Heart left ventricle (tissue), 16 donors: ENCODE measurements at places on chromosomes 16 and 17.

- no peak for DNase-seq
Measured at GRCh38 chr17:61160204-61160603, 239.4 kb upstream of the TBX2 start.

- no peak for DNase-seq
Measured at GRCh38 chr17:3799181-3799945, 1.6 kb downstream of the ITGAE start.

- no peak for DNase-seq
Measured at GRCh38 chr16:14448879-14449278, 181.2 kb downstream of the PARN start.

DNA sequence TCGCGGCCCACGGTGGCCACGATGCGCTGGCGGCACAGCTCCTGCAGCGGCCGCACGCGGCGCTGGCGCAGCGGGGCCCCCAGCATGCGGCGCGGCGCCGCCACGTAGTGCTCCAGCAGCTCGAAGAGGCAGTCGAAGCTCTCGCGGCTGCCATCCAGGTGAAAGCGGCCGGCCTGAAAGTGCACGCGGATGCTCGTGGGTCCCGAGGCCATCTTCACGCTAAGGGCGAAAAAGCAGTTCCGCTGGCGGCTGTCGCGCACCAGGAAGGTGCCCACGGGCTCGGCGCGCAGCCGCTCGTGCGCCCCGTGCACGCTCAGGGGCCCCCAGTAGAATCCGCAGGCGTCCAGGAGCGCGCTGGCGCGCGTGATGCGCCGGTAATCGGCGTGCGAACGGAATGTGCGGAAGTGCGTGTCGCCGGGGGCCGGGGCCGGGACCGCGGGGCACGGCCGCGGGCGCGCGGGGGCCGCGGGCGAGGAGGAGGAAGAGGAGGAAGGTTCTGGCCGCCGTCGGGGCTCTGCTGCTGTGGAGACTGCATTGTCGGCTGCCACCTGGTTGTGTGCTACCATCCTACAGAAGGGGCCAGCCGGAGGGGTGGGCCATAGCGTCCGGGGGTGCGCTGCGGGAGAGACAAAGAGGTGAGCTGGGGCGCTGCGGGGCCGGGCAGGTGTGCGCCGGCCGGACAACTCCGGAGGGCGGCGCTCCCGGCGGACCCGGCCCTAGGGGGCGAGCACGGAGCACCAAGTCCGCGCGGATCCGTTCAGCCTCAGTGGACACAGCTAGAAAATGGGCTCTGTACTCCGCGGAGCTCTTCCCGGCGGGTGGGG lies 879 bp downstream of the SOCS1 start:
- DNase-seq: peak; percentile 48

DNA sequence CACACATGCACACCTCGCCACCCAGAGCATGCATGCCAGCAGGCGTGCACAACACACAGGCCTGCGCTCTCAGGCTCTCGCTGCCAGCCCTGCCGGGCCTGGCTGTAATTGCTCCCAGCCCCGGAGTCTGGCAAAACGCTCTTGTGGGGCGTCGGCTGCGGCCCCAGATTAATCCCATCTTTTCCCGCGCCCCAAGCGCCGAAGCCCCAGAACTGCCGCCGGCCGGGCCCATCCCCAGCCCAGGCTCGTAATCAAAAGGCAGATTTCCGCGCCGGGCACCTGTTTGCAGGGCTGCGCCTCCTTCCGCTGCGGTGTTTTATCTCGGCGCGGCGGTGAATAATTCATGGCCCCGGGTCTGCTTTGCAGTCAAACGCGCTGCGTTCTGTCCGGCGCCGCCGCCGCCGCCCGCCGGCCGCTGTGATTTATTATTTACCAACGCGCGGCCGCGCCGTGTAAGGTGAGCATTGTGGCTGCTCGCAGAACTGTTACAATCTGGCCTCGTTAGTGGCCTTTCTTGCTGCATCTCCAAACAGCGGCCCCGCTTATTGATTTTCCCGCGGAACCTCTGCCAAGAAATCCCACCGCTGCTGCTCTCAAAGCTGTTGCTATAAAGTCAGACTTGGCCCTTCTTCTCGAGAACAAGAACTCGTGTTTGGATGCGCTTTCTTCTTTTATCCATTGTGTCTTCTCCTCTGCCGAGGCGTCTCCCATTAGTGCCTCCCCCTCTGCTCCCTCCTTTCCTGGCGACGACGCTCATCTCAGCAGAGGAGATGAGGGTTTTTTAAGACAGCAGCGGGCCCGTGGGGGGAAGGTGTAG lies 126.1 kb downstream of the IRX5 start:
- DNase-seq: no peak

DNA sequence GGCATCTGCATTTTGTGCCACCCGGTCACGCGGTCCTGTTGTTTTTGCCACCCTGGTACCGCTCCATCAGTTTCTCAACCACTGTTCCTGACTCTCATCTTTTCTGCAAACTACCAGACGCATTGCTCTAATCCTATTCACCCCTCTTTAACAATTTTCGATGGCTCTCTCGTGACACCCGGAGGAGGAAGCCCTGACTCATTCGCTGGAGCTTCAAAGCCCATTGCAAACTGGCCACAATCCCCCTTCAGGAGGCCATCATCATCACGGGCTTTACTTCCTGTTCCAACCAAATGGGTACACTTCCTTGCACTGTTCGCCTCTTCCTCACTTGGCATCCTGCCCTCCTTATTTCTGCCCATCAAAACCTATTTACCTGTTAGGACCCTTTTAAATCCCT lies 155.3 kb downstream of the RGS9 start:
- DNase-seq: no peak

- DNase-seq: no peak
Measured at GRCh38 chr16:56457927-56458470, 6.6 kb downstream of the OGFOD1 start.

GRCh38 chr16:35690413-35690812 lies 2231.0 kb downstream of the TP53TG3F start:
- DNase-seq: no peak

GRCh38 chr17:1621273-1621954 lies 7.2 kb downstream of the SLC43A2 start:
- no peak for DNase-seq

GRCh38 chr17:28552176-28552999 lies at the start of gene UNC119:
Gene UNC119 (minus strand): TSS chr17:28552624. CDS start chr17:28552557, 67 bp downstream.
- DNase-seq: peak; percentile 82

- DNase-seq: no peak
Measured at GRCh38 chr16:73420676-73421075, 372.7 kb upstream of the ZFHX3 start.

DNA sequence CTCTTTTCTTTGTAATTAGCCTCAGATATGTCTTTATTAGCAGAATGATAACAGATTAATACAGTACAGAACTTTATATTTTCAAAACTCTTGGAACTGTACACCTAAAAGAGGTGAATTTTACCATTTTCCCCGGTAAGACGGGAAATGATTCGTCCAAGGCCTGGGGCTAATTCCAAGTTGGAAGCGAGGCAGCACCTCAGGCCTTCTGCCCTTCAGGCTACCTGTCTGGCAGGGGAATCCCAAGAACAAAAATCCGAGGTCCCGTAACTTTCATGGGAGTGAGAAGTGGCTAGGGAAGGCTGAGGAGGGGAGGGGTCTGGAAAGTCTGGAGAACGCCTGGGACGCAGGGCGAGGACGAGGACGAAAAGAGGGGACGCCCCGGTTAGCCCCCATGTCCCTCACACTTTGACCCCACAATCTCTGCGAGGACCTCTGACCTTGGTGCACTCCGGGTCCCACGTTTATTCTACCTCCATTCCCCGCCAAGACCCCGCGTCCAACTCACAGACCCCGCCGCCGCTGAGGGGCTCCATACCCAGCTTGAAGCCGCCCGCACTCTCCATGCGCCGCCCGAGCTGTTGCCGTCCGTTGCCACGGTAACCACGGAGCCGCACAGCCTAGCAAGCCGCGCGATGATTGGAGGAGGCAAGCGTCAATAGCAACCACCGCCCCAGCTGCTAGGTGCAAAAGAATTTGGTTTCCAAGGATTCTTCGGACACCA lies at the start of gene HYDIN:
Gene HYDIN (minus strand): TSS at position 601 of the 724 bp plus-strand sequence. CDS start 43,827 bp downstream, outside the sequence.
- no peak for DNase-seq

DNA sequence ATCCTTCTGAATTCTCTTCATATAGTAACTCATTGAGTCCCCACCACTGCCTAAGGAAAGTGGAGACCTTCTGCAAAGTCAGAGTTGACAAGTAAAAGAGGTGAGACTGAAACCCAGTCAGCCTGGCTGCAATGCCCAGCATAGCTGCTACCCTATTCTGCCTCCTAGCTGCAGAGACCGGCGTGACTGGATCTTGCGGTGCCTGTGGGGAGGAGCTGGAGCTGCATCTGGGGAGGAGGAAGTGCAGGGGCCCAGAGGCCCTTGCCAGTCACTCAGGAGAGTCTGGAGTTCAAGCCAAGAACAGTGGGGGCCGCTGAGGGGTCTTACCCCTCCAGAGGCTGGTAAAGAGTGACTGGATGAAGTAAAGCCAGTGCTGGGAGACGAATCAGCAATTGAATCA lies 35.0 kb upstream of the ZNF423 start:
- DNase-seq: no peak

GRCh38 chr17:35256629-35257028 lies 13.8 kb downstream of the SLFN5 start:
- DNase-seq: no peak

GRCh38 chr17:48981927-48982539 lies 13.6 kb upstream of the GIP start:
- no peak for DNase-seq

DNA sequence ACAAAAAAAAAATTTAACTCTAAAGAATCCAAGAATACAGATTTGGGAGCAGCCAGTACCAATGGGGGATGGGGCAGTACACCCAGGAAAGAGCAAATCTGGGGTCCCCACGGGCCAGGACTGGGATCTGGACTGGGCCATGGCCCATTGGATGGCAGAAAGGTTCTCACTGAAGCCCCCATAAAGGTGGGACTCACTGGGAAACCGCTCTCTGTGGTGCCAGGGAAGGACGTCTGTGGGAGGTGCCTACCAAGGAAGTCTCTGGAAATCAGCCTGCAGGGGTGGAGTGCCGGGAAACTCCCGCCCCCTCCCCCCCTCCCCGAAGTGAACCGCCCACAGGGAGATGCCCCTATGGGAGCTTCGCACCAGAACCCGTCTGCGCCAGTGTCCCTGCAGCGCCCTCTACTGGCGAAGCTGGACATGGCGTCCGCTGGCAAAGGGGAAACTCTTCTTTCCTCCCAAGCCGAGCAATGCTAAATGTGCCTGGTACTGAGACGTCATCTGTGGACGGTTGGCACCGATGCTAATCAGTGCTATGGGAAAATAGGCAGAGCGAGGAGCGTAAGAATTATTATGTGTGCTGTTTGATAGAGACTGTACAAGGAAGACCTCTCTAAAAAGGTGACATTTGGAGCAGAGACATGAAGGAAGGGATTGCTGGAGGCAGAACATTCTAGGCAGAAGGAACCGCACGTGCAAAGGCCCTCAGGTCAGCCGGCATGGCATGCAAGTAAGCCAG lies 671.1 kb downstream of the WWOX start:
- DNase-seq: peak; percentile 74

DNA sequence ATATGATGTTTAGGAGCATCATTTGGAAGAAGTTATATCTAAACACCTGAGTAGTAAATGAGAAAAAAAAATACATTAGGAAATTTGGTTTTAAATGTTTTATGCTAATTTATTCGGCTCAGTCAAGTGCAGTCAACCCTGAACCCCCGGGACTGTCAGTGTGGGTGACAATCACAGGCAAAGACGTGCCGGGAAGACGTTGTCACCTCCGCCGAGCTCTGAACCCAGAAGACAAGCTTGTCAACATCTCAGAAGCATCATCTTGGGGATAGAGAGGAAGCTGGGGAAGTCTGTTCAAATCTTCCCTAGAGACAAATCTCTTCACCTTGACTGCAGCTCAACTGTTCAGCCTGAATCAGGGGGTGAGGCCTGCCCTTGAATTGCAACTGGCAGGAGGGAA lies 159.7 kb downstream of the RBFOX3 start:
- no peak for DNase-seq

DNA sequence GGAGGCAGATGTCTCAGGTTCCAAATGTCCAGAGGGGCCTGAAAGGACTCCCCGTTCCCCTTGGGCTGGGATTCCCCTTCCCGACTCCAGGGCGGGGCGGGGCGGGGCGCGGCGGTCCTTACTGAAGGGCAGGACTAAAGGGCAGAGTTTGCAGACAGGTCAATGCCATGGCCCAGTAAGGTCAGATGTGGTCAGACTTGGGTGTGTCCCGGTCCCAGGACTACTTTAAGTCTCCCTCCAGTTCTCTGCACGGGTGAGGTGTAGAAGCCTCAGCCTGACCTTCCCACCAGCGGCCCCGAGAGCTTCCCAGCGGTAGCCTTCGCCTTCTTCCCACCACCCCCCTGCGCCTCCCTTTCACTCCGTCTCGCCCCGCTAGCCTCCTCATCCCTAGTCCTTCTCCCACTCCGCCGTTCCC lies 532 bp downstream of the KDM6B start:
- DNase-seq: peak; percentile 77

GRCh38 chr17:18377437-18378204 lies at the start of gene EVPLL:
Gene EVPLL (plus strand): TSS chr17:18377778. CDS start chr17:18380938, 3,160 bp downstream.
- DNase-seq: no peak

DNA sequence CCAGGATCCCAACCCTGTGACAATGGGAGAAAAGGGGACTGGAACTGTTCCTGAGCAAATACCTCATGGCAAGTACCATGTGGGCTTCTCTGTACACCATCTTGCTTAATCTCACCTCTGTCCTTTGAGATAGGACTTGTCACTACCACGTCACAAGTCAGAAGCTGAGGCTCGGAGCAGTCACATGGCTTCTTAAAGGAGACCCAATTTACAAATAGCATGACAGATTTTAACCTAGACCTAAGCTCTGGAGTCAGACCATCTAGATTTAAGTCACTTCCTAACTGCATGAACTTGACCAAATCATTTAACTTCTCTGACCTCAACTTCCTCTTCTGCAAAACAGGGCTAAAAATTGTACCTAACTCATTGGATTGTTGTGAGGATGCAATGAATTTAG lies 36.0 kb upstream of the CCL1 start:
- no peak for DNase-seq

GRCh38 chr16:23408823-23409298 lies 44.1 kb downstream of the COG7 start:
- peak; percentile 68 for DNase-seq

GRCh38 chr16:77788181-77789084 lies at the start of gene VAT1L:
Gene VAT1L (plus strand): TSS chr16:77788564. CDS start chr16:77788683, 119 bp downstream.
- peak; percentile 33 for DNase-seq
